ENCODE measurements at places on chromosomes 4 and X. TPM values are rescaled to one million over a fixed set of nuclear protein-coding genes. Genes with fewer than 3 reads are reported as not detected.
A peak's percentile ranks its signal among the peaks of the same experiment; 100 is the strongest.

LDB2 gene
- total RNA-seq: 14.2 TPM

ADGRL3 gene
- total RNA-seq: 9.8 TPM

DNA sequence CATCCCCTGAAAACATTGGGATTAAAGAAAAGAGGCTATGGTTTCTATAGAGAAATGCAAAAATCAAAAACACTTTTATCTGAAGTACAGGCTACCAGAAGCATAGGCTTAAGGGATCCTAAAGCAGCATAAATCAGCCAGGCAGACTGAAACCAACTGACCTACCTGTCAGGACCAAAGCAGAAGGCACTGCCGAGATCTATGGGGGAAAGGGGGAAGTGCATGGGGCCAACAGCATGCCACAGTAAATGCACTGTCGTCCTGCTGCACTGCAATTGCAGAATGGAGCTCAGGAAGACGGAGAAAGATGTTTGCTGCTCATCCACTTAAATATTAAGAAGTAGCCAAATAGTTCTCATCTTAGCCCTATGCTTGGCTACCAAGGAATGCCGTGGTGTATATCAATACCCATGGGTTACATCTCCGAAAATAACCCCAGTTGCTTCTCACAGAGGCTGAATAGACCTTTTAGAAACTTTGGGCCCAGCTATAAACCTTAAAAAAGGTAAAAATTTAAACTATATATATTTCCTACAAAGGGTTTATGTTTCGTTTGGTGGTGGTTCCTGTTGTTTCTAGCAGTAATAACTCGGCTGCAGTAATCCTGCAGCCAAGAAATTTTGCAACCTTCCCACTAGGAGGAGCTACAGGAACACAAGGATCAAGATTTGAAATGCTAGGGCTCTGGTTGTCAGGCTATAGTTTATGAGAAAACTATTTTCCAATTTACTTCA, 312.2 kb upstream of the DIAPH2 start:
- peak; percentile 57 for DNase-seq

DNA sequence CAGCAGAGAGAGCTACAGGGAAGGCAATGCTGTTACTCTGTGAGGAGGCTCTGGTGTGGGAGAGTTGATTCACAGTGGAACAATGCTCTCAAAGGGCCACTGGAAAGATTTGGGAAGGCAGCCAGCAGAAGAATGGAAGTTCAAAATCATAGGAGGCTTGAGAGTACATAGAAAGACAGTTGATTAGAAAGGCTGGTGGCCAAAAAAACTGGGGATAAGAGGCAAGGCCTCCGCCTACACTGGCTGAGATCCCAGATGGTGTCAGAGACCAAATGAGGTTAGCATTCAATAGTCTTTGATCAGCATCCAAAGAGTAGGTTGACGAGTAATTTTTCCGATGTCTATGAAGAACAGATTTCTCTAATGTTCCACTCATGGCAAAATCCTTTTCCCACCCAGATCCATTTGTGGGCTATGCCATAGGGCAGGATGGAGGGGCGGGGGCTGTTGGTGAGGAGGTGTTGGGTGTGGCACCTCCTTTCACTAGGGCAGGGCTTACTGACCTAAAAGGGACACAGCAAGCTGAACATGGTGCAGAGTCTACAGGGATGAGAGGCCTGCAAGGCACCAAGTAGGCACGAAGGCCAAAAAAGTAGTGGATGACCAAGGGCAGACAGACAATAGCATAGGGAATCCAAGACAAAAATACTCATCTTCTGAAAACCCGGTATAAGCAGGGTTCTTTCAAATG, 15.1 kb downstream of the TEC start:
- no peak for DNase-seq

GAGE12G gene
- total RNA-seq: not detected

JAKMIP1 gene
- 11.2 TPM for total RNA-seq

PAGE2B gene
- total RNA-seq: not detected

CXCL13 gene
- total RNA-seq: not detected

DNA sequence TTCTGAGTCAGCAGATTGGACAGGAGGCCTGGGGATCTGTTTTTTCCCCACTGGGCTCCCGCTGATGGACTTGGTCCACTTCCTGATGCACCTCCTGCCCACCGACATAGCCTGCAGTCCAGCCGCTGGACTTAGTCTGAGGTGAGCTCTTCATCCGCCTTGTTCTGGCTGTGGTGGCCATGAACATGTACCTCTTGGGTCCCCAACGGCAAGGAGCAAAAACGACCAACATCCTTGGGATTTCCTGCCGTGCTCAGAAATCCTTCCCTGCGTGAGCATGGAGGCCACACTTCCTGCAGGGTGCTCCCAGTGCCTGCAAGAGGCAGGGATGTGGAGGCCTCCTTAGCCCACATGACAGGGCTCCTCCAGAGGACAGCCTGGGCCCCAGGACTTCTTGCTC, 76.8 kb downstream of the CRMP1 start:
- no peak for DNase-seq

GRCh38 chr4:40070387-40070786, 13.7 kb downstream of the N4BP2 start:
- DNase-seq: no peak

GRCh38 chr4:111602848-111603247, 542.4 kb upstream of the FAM241A start:
- DNase-seq: no peak

DNA sequence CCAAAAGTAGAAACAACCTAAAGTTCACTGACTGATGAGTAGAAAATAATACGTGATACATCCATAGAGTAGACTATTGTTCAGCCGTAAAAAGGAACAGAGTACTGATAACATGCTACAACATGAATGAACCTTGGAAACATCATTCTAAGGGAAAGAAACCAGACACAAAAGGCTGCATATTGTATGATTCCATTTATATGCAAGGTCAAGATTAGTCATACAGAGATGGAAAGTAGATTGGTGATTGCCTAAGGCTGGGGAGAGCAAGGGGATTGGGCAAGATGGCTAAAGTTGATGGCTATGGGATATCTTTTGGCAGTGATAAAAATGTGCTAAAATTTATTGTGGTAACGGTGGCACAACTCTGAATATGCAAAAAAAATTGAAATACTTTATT, 209.1 kb downstream of the RELL1 start:
- no peak for DNase-seq

GRCh38 chrX:100995469-100995868, 26.0 kb downstream of the ARL13A start:
- no peak for DNase-seq
